ENCODE measurements at places on chromosomes 4 and X.
A peak's percentile ranks its signal among the peaks of the same experiment; 100 is the strongest.

DNA sequence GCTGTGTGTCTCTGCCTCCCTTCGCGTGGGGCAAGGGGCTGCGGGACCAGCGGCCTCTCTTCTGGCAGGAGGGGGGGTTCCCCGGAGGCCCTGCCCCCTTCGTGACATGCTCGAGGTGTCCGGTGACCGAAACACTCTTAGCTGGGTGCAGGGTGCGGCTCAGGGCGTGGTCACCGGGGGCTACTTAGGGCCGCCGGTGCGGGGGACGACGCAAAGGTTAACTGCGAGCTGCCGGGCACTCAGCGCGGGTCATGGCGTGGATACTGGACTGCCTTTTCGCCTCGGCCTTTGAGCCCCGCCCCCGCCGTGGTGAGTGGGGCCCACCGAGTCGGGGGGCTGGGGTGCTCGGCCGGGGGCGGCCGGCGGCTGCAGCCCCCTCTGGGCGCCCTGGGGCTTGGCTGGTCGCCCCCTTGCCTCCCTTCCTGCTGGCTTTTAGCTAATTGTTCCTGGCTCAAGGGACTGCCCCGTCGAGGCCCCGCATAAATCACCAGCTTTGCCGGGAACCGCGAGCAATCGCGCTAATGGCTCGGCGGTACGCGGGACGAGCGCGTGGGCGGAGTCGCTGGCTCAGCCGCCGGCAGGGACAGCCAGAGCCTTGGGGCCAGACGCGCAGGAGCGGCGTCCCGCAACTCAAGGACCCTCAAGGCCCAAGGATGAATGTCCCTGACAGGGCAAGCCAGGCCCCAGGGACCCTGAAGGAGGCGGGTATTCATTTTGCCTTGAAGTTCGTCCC lies at the start of gene ARHGAP36:
Gene ARHGAP36, plus strand, starts transcription at position 211 of the 733 bp plus-strand sequence. CDS start 23,320 bp downstream, outside the sequence.
- DNase-seq: no peak

DNA sequence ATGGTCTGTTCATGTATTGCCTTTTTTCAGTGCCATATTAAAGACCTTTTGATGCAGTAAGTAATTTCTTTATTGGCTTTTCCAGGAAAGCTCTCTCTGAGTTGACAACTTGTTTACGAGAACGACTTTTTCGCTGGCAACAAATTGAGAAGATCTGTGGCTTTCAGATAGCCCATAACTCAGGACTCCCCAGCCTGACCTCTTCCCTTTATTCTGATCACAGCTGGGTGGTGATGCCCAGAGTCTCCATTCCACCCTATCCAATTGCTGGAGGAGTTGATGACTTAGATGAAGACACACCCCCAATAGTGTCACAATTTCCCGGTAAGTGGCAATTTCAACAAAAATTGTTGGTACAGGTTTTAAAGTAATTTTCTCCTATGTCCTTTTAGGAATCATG lies 148.0 kb downstream of the STIM2 start:
- no peak for DNase-seq

DNA sequence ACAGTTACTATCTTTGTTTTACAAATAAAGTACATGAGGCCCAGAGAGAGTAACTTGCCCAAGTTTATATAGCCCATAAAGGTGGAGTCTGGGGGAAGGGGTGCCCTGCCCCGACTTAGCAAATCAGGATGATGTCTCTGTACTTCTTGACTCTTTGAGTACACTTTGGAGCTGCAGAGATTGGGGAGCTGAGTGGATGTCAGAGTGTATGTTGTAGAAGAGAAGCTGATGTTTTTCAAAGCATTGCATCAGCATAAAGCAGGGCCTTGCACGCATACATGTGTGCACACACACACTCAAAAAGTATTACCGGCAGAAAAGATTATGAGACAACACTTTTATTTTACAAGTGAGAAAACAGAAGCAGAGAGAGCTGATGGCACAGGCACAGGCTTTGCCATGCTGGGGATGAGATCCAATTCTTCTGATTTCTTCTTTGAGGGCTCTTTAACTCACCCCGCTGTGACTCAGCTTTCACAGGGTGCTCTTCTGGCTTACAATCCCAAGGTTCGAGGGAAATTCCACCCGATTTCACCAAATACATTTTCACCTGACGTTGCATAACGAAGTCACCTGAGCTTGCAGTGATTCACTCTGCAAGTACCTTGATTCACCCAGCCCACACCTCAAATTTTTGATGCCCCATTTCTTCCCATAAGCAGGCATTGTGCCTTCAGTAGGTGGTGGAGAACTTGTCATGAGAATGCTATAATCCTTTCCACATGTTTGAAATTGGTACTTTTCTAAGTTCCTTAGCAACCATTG lies 292.8 kb upstream of the BOD1L1 start:
- no peak for DNase-seq

- no peak for DNase-seq
These were observed 37.2 kb downstream of the PPM1K start for GRCh38 chr4:88247148-88247547.

DNA sequence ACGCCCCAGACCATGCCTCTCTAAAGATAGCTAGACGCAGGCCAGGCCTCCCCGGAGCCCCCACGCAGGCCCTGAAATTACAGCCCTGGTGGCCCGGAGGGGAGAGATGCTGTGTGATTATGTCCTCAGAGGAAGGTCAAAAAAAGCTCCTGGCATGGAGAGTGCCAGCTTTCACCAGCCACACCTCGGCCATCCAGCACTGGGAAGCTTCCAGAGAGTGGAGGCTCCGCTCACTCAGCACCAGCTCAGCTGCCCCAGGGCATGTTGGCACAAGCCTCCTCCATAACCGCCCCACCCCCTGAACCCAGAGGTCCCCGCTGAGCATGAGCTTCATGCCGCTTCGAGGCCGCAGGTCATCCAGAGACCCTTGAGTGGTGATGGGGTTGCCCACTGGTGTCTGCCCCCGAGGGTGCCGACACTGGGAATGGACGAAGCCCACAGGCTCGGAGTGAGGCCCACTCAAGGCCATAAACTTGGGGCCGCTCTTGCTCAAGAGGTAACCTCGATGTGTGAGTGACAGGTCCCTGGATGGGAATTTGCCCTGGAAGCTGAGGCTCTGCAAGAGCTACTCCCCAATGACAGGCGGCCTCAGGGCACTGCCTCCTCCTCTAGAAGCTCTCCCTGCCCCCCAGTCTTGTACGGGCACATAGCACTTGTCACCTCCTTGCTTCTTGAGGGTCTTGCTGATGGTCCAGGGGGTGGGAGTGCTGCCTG lies 4.4 kb upstream of the BGN start:
- DNase-seq: no peak

DNA sequence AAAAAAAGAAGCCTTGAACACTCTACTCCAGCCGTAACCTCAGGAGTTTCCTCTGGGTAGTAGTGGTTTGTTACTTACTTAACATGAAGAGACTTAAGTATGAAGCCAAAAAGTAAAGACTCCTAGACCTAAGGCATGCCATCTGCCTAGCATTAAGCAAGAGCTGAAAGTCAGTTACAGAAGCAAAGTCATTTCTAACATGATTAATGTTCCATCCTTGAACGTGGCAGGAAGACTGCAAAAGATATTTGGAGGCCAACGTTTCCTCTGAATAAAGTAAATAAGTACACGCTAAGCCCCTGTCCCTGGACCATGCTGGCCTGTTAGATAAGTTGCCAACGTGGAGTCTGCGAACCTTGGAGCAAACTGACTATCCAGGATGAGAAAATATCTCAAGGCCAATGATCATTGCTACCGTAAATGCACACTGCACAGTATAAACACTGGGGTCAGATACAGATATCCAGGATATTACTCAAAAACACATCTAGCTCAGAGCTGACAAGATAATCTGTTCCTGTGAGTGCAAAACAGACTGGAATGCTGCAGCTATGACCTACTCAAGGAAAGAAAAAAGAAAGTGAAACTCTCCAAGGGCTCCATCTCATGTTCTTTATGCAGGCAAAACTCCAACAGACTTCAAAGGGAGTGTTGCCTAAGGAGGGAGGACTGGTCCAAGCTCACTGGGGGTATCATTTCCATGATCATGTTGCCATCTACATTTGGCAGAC lies 255.8 kb downstream of the COL25A1 start:
- no peak for DNase-seq

- DNase-seq: no peak
These were observed 45.5 kb upstream of the PRKG2 start for GRCh38 chr4:81260443-81261101.

GRCh38 chr4:89567936-89568335 lies 260.3 kb upstream of the GPRIN3 start:
- DNase-seq: no peak

- DNase-seq: no peak
These were observed 323.2 kb upstream of the INTU start for GRCh38 chr4:127309369-127310102.

DNA sequence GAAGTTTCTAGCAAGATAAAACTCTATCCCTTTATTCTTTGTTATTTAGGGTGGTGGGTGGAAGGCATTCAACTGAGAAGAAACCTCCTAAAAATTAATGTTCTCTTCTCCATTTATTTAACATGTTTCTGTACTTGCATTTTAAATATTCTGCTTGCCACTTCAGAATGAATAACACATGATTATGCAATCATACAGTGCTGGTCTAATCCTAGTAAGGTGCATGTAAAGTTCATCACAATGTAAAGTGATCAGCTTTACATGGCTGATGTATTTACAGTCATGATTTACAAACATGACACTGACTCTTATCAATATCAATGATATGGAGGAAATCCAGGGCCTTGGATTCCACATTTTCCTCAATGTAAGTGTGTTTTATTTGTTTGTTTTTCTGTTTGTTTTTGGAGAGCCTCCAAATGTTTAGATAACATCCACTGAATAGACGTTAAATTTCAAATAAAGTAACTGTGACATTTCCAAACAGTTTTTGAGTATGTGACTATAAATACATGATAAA lies 342.1 kb upstream of the CTSO start:
- no peak for DNase-seq

- DNase-seq: no peak
These were observed at the start of gene PLAC8 for GRCh38 chr4:83114576-83114975. PLAC8 (minus strand) TSS chr4:83114729; CDS start chr4:83107921, 6,808 bp downstream.

- no peak for DNase-seq
These were observed 2.3 kb downstream of the RFC1 start for GRCh38 chr4:39363773-39364393.

DNA sequence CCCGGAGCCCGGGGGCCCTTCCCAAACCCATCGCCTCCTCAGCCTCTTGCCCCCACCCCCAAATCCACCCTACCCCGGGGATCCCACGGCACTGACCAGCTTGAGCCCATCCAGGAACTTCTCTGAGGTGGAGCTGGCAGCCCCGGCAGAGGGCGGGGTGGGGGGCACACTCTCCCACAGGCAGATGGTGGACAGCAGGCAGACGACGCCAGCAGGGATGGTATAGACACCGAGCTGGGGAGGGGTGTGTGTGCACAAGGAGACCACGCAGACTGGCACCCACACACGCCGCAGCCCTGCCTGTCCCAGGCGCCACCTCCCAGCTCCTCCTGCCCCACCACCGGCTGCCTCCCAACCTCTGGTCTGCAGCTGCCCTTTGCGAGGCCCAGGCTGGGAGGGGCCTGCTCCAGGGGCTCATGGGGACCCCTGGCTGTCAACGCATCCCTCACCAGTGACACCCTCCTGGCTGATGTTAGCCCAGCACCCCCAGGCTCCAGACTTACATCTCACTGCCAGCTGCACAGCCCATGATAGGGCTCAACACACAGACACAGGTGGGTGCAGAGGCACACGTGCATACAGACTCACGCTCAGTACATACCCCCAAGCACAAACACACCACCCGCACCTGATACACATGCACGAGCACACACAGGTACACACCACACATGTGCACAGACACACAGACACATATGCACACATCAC lies 4.2 kb downstream of the SLC49A3 start:
- no peak for DNase-seq

- DNase-seq: no peak
These were observed 459.7 kb downstream of the INPP4B start for GRCh38 chr4:142386449-142386848.

- no peak for DNase-seq
These were observed 355 bp downstream of the GRID2 start for GRCh38 chr4:92304121-92304520.

DNA sequence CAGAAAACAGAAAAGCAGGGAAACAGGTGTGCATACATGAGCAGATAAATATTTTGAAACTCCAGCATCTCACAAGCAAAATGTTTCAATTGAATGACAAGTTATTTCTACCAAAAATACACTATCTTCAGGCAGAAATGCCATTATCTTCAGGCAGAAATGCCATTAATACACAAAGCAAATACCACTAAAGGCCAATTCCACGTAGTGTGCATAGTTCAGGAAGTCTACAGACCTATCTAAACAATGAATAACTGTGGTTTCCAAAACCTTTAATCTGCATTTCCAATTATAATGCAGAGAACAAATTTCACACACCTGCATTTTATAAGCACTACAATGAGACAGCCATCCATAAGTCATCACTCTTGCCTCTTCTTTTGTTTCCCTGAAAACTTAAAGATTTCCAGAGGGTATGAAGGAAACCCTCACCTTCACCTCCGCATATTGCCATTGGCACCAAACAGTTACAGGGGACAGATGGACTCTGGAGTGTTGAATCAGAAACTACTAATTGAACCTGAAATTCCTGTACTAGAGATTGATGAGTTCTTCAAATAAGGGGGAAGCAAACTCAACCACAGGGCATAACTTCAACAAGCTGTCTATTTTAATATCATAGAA lies 179.0 kb downstream of the PDGFC start:
- no peak for DNase-seq

- DNase-seq: peak; percentile 7
These were observed 670 bp downstream of the PAPSS1 start for GRCh38 chr4:107719207-107719921.

DNA sequence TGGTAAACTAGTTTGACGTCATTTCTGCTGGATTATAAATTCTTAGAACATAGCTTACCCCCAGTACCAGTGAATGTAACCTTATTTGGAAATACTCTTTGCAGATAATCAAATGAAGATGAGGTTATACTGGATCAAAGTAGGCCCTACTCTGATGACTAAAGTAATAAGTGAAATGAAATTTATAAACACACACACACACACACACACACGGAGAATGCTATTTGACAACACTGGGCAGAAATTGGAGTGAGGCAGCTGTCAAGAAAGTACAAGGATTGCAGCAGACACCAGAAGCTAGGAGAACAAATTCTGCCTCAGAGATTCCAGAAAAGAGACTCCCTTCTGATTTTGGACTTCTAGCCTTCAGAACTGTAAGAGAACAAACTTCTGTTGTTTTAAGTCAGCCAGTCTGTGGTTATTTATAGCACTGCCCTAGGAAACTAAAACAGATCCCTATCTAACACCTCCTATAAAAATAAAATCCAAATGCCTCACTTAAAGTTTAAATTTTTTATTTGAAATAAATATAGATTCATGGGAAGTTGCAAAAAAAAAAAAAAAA lies 448.6 kb downstream of the PCDH18 start:
- DNase-seq: no peak

DNA sequence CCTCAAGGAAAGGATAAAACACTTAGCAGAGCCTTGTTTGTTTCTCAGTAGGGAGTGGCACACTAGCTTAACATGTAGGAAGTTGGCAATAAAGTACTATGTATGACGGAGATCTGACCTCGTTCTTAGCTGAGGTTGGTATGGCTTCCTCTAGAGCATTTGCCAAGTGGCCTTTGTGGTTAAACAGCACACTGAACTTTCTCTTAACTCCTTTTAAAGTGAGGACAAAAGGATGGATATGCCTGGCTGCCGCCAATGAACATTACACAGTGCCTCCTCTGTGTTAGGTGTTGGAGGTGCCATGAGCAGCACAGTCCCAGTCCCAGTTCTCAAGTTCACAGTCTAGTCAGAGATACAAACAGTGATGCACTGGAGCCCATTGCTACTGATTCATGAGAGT lies 54.4 kb downstream of the VGLL1 start:
- DNase-seq: no peak

All from HuH-7.5 (cell line).